ENCODE measurements at places on chromosomes 5 and 9.

DNA sequence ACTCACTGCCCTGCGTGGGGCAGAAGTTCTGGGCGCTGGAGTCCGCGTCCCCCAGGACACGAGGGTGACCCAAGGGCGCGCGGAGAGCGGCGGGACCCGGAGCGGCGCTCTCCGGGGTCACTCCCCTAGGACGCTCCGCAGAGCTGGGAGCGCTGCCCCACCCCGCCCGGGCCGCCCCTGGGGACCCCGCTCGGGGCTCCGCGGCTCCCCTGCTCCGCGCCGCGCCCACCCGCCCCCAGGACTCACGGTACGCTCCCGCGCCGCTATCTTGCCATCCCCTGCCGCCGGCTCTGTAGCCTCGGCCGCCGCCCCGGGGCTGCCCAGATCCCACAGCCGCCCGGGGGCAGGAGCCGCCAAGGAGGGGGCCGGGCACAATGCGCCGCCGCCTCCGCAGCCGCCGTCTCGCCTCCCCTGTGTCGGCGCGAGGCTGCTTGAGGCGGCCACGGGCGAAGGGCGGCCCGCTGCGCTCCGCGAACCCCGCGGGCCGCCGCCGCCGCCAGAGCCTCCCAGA is 303 bp downstream of the LIFR start:
- peak; percentile 47 for DNase-seq

DNA sequence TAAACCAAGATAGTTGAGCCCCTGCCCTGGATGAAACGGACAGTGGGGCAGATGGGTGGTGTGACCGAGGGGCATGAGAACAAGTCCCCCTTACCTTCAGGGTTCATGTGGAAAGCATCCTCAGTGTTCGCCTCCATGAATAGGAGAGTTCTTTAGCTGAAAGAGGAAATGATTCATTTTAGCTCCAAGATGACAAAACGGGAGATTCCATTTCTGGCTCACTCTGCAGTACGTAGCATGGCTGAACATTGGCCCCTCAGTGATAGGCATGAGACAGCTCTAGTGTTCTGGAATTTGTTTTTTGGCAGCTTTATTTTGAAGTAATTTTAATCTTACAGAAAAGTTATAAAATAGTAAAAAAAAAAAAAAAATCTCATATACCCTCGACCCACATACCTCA is 70.2 kb upstream of the AGXT2 start:
- no peak for DNase-seq

DNA sequence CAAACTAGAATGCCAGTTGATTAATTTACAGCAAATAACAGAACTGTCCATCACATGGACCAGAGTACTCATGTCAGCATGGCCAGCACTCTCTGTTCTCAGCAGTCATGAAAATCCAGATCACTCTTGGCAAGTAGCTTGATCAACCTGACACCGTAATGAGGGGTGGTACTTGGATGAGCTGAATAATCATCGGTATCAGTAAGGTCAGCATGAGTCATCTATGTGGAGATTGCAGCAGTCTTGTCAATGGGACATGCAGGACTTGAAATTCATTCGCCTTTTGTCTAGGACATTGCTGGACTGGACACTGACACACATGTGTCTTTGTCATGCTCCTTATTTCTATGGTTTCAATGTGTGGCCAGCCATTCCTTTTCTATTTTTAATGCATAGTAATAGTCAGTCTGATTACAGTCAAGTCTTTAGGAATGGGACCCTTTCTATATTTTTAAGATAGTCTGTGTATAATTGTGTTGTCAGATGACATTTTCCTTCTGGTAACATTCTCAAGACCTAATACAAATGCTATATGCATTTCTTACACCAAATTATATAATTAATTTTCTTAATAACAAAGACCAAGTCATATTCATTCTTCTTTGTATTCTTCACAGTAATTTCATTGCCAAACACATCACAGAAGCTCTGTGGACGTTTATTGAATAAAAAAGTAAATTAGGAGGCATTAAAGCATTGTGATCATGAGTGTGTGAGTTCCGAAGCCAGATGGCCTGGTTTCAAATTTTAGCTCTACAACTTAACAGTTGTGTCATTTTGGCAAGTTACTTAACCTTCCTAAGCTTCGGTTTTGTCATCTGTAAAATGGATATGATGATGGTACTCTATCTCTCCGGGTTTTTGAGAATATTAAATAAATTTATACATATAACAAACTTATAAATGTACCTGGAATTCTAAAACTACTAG is 57.4 kb downstream of the ADAMTSL1 start:
- no peak for DNase-seq

DNA sequence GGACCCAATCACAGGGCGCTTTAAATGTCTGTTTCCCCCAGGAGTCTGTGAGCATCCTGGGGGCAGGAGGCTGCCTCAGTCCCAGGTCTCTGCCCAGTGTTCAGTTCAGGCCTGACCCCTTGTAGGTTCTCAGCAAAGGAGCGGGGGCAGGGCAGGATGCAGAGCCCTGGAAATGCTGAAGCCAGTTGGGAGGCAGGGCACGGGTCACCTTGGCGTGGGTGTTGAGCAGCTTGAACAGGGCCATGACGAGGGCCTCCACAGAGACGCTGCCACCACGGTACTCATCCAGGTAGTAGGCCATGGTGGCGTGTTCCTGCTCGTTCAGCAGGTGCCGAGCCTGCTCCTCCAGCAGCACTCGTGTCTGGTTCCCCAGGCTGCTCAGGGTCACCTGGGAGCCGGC is 36.3 kb upstream of the AKNA start:
- no peak for DNase-seq

DNA sequence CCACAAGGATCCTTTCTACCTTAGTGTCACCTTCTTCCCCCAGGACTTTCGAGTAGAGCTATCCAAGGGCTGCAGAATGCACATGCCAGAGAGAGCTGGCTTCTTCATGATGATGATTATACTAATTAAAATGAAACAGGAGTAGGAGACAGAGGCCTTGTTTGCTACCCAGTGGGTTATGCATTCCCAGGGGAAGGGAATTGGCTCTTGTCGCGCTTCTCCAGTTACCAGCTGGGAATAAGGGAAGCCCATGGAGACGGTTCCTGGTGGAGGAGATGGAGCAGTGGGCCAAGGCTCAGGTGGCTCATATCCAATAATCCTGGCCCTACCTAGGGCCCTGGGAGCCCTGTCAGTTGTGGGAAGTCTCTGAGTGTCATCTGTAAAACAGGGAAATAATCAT is 65.1 kb downstream of the WWC1 start:
- DNase-seq = no peak

GRCh38 chr5:57303985-57304384 is 130.1 kb downstream of the GPBP1 start:
- DNase-seq = no peak

GRCh38 chr5:138459311-138459933 is 5.9 kb upstream of the EGR1 start:
- DNase-seq = peak; percentile 14

- DNase-seq = no peak
Observed at GRCh38 chr9:9598723-9599122, 1014.1 kb downstream of the PTPRD start.

- DNase-seq = peak; percentile 91
Observed at GRCh38 chr5:139149477-139150199, 48.5 kb downstream of the SIL1 start.

- no peak for DNase-seq
Observed at GRCh38 chr9:120442308-120442995, 137.5 kb downstream of the CDK5RAP2 start.

- no peak for DNase-seq
Observed at GRCh38 chr5:141785711-141786110, 92.5 kb downstream of the PCDH1 start.

- DNase-seq = no peak
Observed at GRCh38 chr5:117183326-117183725, 608.7 kb upstream of the SEMA6A start.

DNA sequence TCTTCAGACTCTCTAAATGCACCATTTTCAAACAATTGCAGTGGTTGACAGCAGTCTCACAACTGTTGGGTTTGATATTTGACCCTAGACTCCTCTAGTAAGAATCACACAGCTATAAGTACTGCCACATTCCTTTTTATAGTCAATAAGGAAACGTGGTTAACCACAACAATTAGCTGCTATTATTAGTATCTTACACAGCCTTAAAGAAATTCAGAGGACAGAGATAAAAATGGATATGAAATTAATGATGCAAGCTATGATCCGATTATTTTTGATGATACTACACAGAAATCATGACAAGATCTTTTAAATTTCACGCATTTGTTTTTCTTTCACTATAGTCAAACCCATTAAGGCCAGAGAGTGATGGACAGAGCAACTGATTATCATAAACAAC is 288.6 kb upstream of the C9orf72 start:
- no peak for DNase-seq

DNA sequence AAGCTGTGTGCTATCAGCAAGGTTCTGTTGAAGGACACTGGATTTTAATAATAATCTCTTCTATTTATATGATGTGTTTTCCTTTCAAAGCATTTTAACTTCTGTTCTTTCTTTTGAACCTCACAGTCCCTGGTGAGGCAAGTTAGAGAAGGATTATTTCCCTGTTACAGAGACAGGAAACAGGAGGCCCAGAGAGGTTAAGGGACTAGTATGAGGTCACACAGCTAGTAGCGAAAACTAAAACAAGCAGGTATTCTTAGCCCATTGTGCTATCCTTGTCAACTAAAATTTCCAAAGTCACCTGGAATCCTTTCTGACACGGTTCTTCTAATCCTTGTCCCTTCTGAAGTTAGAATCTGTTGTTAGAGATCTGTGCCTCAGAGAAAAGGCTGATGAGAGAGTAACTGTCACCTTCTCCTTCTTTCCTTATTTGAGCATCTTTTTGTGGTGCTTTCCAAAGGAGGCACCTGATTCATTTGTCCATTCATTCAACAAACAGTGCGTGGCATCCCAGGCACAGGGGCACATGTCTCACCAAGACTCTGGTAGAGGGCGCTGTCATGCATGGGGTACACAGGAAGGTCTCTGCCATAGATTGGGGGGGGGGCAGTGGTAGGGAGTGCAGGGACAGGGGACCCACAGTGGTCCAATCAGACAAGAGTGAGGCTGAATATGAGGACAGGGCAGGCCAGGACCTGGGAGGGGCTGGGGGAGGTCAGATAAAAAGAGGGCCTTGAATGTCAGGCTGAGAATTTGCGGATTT is 61.5 kb downstream of the CRB2 start:
- DNase-seq = no peak

GRCh38 chr5:134258896-134259295 is 33.0 kb upstream of the PPP2CA start:
- DNase-seq = no peak

DNA sequence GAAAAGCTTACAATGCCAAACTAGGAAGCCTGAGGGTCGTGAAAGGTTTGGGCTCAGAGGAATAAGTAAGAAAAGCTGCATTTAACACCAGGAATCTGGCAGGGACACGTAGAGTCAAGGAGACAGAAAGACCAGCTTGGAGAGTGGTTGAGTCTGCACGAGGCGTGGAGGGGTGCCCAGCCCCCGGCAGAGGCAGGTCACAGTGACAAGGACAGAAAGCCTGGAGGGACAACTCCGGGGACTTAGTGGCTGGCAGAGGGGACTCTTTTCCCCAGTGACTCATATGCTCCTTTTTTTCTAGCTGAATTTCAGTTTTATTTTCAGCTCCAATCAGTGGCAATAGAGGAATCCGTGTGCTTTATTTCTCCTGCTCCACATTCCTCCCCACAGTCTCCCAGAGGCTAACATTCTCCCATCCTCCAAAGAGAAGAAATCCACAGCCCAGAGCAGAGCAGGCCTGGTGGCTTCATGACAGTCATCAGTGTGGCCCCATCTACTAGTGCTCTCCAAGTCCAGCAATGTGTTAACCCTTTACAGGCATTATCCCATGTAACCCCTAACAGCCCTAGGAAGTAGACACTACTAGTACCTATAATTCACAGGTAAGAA is 80.7 kb downstream of the KCNIP1 start:
- no peak for DNase-seq

DNA sequence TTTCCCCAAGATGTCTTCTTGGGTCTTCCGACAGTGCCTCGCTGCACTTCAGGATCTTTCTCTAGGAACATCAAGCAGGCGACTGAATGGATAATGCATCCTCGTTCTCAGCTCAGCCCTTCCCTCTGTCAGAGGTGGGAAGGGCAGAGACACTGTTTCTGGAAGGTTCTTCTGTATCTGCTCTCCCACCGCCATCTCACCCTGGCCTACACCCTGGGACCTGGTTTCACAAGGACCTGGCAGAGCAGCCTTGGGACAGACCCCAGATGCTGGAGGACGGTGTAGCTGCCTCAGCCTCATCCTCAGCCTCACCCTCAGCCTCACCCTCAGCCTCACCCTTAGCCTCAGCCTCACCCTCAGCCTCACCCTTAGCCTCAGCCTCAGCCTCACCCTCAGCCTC is 18.5 kb downstream of the MRPL36 start:
- DNase-seq = no peak

DNA sequence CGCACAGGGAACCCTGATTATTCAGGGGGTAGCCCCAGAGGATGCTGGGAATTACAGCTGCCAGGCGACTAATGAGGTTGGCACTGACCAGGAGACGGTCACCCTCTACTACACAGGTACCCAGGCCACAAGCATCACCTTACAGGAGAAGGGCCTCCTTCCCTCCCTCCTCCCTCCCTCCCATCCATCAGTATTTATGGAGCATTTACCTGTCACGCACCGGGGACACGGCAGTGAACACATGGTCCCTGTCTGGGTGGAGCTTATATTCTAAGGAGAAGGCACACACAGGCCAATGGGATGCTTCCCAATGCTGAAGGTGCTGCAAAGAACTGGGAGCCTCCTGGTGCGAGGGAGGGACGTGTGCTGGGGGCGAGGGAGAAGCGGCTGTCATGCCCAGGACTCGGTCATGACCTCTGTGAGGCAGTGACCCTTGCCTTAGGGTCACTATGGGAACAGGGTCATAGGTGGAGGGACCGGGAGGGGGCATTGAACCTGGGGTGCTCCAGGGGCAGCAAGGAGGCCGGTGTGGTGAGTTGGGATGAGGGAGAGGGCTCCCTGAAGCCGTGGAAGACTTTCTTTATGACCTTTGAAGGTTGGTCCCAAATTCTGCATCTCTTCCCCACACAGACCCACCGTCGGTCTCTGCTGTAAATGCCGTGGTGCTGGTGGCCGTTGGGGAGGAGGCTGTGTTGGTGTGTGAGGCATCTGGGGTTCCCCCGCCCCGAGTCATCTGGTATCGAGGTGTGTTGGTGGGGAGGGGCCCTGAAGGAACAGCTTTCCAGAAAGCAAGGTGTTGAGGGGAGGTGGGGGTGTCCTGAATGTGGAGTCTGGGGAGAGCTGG is 41.5 kb downstream of the HMCN2 start:
- DNase-seq = no peak

DNA sequence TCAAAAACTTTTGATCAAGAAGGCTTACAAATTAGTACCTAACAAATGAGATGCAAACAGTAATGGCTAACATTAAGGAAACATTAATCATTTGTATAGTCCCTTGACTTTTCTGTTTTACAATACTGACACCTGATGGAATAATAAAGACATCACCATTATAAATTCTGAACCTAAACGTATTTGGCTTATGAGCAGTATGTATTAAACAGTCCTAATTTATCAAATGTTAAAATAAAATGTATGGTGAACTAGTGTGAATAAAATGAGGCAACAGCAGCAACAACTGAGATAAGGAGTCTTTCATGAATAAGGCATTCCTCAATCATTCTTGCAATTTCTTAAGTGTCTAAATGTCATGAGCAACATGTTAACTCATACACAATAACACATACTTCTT is 6.0 kb downstream of the PUM3 start:
- DNase-seq = no peak

Data from Kasumi-1 (cell line).